ENCODE measurements at places on chromosomes 6 and 20.

- no peak for DNase-seq
These were observed 5.8 kb upstream of the ABHD16B start for GRCh38 chr20:63855363-63856097.

DNA sequence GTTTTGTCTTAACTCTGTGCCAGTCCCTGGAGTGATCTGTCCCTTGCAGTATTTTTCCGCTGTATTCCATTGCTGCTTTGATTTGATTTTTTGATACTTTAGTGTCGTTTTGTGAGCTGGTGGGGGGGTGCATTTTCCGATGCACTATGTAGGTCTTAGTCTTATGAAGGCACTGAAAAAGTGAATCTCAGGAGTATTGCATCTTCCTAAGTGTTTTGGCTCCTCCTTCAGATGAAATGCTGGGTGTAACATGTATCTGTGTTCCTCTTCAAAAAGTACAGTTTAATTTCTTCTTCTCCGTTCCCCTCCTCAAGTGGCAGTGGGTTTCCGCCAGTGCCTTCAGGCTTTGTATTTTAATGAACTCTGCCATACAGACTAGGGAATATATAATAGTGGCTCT, 580.7 kb upstream of the GJE1 start:
- no peak for DNase-seq

- no peak for DNase-seq
These were observed 3.9 kb upstream of the SULF2 start for GRCh38 chr20:47789081-47789763.

DNA sequence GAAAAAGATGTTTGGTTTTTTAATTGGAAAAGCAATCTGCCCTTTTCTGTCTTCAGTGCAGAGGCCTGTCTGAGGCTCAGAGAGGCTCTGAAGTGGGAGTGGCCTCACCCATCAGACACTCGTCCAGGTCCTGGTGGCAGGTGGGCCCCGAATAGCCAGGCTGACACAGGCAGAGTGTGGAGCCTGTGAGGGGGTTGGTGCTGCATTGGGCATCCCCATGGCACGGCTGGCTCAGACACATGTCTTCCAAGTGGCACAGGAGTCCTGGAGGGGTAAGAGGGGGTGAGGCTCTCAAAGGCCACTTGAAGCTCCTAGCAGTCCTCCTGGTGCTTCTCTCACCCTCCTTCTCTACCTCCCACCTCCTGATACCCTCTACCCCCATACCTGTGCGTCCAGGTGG, 3.8 kb downstream of the NOTCH4 start:
- DNase-seq: no peak

GRCh38 chr6:6883011-6883410, 224.8 kb upstream of the RREB1 start:
- no peak for DNase-seq

DNA sequence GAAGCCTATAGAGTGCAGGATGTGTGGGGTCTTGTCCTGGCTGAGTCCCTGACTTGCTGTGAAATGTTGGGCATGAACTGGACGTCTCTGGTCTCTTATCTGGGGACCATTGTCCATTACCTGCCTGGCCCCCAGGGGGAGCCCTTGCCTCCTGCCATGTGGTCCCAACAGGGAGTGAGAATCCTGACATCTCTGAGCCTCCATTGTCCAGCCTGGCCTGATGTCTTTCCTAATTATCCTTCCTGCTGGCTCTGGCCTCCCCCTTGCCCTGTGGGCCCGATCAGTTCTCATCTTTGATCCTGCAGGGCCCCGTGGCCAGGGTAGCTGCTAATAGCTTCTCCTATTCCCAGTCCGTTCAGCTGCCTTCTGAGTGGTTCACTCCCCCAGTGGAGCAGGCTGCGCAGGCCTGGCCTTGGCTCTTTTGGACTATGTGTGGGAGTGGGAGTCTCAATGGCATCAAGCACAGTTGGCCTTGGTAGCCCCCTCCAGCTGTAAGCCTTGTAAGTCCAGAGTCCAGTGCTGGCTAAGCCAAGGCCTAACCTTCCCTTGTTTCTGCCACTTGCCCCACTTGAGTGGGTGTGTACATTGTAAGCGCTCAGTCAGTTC, 77.9 kb upstream of the RALY start:
- no peak for DNase-seq

DNA sequence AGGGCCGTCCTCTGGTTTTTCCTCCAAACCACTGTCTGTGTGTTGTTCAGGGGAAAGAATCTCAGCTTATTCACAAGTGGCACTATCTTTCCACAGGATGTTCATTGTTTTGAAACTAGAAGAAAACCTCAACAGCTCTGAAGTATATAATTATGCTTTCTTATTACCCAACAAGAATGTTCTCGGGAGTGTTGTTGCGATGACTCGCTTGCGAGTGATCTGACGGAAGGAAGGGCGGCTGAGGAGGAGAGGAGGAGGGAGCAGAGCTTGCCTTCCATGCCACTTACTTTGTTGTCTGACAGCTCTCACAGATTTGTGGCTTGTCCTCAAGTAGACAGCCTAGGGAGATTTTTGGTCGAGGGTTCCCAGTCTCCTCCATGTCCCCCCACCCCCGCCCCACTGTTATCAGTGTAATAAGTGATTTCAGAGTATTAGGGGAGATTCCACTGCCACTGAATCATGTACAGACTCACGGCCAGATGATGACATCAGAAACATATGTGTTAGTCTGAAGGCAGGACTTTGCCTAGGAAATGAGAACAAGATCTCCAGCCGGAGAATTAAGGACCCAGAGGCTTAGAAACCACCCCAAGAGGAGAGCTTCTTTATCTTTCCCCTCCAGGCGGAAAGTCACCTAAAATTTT, 80.7 kb upstream of the CCN6 start:
- DNase-seq: no peak

- no peak for DNase-seq
These were observed 70.3 kb downstream of the ANKEF1 start for GRCh38 chr20:10105046-10105445.

- DNase-seq: no peak
These were observed 1.6 kb downstream of the FBXO5 start for GRCh38 chr6:152981219-152981618.

GRCh38 chr20:38278131-38278530, 17.6 kb upstream of the KIAA1755 start:
- DNase-seq: no peak

- DNase-seq: peak; percentile 96
These were observed 4.4 kb upstream of the MYLIP start for GRCh38 chr6:16124198-16125180.

GRCh38 chr20:46353500-46354206, 45.4 kb upstream of the CDH22 start:
- DNase-seq: peak; percentile 30

DNA sequence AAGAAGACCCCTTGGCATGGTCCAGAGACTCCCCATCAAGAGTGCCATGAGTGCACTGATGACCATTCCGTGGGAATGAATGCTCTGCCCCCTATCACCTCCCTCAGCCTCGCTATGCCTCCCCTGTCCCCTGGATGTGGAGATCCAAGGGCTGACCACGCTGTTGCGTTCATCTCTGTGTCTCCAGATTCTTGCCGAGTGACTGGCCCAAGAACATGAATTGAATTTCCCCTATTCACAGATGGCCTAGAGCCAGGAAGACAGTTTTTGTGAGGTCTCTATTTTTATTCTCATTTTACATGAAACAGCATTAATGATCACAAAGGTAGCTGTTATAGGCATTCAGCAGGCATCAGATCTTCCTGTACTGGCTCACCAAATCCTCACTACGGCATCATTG, 33.6 kb downstream of the MAFB start:
- DNase-seq: no peak

DNA sequence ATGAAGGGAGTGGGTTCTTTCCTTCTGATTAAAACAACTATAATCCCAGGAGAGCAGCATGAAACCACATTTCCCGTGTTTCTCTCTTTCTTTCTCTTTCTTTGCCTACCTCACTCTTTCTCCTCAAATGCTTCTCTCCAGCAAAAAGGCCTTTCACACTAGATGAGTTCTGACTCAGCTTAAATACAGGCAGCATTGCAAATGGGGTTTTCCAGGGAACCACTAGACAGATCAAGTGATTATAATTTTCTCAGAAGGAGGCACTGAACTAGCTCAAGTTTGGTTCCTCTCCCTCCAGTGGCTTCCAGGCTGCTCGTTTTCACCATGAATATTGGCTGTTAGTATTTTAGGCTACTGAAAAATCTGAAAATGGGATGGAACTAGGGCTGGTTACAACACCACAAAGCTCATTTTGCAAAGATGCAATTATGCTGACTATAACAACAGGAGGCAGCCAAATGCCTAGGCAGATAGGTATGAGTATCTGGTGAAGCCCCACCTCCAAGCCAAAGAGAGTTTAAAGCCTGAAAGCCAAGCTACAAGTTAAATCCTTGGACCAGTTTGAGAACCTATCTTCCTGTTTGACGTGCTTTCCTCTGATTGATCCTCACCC, 260.0 kb downstream of the MMUT start:
- DNase-seq: no peak

GRCh38 chr6:142756215-142756630, 188.8 kb downstream of the HIVEP2 start:
- DNase-seq: no peak

DNA sequence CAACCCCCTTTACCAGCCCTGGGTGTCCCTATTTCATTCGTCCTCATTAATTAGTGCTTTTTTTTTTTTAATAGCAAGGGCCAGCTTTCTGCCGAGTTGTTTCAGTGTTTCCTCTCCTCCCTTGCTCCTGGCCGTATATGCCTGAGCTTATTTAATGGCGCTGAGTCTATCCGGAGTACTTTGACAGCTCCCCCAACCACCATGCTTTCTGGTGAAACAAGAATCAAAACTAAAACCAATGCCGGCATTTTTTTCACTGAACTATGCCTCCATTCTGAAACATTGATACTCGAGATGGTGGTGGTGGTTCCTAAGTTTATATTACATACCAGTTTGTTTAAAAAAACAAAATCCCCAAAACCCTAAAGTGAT, 1.2 kb downstream of the DCBLD1 start:
- DNase-seq: no peak

DNA sequence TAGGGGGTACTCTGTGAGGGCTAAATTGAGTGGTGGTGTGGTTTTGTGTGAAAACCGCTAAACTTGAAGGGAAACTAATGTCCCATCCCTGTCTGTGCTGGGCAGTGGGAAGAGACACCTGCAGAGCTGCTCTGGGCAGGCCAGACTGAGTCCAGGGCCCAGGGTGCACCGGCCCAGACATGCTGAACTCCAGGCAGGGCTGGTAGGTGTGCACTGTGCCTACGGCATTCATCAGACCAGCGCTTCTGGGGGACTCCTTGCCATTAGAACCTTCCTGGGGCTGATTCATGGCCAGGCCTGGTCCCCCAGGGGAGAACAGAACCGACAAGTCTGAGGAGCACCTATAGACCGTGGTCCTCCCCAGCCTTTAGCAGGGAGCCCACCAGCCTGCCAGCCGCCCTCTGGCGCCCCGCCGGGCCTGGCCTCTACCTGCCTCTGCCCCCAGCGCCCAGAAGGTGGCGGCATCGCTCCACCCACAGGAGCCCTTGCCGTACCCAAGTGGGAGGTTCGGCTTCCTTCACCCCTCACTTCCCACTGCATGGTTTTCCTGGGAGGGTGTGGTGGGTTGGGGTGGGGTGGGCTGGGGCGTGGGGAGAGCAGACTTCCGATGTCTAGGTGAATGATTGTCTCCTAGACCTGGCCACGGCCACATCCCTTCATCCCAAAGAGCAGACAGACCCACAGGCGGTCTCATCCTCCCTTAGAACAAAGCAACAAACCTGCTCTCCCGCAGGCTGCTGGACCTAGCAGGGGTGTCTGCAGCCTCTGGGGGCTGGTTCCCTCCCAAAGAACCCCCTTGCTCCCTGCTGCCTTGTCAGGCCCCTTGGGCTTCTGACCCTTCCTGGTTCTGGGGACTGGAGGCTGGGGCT, 15.5 kb downstream of the CCDC167 start:
- peak; percentile 89 for DNase-seq

DNA sequence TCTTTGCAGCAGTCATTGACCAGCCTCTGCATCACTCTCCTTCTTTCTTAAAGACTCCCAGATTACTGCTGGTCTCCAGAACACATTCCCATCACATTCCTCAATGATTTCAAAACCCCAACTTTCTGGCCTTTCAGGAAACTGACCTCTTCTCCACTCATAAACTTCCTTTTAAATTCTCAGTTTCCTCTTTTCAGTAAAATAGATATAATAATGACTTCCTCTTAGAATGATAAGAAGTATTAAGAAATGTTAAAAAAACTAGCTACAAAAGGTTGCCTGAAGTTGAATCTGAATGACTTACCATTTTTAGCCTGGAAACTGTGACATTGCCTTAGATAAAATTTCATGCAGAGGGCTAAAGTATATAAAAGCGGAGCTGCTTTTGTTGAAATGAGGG, 239.3 kb downstream of the OGFRL1 start:
- DNase-seq: no peak

DNA sequence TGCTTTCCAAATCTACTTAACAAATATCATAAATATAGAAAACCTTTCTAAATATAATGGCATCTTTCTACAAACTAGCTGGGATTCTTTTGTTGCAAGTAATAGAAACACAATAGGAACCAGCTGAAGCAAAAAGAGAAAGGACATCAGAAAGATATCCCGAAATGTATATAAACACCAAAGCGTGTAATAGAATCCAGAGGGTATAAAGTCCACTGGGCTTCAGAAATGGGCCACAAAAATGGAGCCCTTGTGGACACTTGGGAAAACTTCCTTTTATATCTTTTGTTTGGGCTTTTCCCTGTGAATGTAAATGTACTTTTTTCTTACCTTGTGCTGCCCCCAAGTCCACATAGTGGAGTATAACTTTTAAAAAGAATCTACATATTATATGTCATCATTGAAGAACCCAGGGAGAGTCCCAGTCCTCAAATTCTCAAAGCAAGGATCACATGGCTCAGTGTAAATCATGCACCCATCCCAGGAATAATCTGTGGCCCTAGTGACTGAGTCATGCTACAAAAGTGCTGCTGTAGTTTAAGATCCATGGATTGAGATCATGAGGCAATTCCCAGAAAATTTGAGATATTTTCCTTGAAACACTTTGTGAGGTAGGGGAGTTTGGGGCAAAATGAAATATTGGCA, 457.0 kb downstream of the EPM2A start:
- DNase-seq: no peak

DNA sequence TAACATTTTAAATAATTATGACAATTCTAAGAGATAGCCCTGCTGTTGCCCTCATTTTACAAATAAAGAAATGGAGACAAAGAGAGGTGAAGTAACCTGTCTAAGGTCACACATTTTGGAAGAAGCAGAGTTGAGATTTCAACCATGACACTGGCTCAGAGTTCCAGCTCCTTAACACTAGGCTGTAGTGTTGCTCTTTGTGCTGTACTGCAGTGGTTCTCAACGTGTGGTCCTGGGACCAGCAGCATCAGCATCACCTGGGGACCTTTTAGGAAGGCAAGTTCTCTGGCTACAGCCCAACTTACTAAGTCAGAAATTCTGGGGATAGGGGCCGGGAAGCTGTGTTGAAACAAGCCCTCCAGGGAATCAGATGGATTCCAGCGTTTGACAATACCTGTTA, 62.4 kb upstream of the FERMT1 start:
- DNase-seq: no peak

DNA sequence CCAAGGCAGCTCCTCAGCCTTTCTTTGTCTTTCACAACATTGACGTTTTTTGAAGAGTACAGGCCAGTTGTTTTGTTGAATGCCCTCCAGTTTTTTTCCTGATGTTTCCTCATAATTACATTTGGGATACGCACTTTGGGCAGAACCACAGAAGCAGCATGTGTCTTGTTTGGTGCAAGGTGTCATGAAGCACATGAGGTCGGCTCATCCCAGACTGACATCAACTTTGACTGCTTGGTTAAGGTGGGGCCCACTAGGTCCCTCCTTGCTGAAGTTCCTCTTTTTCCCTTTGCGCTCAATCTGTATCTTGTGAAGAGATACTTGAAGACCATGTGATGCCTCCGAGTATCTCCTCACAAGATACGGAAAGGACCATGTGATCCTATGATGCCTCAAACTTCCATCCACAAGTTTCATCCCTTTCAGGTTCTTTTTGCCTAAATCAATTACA, 10.5 kb downstream of the SNAI1 start:
- no peak for DNase-seq

Measured in brain (organoid and tissue), 16 donors.